ENCODE measurements at places on chromosomes 5 and 9.
A peak's percentile ranks its signal among the peaks of the same experiment; 100 is the strongest.

DNA sequence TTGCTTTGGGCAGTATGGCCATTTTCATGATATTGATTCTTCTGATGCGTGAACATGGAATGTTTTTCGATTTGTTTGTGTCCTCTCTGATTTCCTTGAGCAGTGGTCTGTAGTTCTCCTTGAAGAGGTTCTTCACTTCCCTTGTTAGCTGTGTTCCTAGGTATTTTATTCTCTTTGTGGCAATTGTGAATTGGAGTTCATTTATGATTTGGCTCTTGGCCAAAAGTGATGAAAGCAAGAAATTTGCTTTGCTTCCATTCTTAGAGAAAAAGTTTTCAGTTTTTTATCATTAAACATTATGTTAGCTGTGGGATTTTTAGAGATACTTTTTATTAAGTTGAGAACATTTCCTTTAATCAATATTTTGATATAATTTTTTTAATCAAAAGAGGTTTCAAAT, 203.5 kb downstream of the TAF11L14 start:
- no peak for DNase-seq

DNA sequence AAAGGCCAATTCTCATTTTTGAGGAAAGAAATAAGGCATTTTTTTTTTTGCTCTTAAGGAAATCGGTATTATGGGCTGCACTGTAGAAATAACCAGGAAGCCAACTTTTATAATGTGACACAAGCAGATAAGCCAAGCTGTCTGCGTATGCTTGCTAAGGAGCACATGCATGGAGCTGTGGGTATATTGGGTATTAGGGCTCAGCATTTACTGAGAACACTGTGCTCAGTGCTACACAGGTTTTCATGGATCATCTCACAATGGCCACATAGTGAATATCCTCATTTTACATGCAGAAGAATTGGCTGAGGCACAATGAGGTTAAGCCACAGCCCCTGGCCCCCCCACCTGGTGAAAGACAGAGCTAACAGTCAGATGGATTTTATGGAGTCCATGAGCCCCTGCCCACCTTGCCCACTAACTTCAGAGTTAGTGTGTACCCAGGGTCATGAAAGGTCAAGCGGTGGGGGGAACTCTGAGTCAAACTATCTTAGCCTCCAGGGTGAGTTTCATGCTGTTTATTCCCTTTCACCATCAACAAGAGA, 204.8 kb downstream of the SPATA31A6 start:
- no peak for DNase-seq

- no peak for DNase-seq
Observed at GRCh38 chr9:26325444-26325829, 567.2 kb downstream of the CAAP1 start.

GRCh38 chr5:61658592-61659008, 326.5 kb downstream of the ZSWIM6 start:
- peak; percentile 85 for DNase-seq

- DNase-seq = no peak
Observed at GRCh38 chr5:1139331-1140170, 27.7 kb upstream of the SLC12A7 start.

DNA sequence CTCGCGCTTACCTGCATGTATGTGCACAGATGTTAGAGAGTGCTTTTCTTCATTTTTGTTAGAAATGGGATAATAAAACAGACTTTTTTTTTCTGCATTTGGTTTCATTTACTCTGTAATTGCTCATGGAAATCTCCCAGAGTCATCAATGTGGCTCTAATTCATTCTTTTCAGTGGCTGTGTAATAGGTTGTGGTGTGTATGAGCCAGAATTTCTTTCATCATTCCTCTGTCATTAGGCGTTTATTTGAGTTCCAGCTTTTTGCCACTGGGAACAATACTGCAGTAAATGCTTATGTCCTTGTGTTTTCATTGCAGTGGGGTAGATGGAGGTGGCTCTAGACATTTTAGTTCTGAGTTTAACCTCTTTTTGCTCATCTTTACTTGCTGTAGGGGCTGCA, 118.9 kb downstream of the NXNL2 start:
- DNase-seq = no peak

DNA sequence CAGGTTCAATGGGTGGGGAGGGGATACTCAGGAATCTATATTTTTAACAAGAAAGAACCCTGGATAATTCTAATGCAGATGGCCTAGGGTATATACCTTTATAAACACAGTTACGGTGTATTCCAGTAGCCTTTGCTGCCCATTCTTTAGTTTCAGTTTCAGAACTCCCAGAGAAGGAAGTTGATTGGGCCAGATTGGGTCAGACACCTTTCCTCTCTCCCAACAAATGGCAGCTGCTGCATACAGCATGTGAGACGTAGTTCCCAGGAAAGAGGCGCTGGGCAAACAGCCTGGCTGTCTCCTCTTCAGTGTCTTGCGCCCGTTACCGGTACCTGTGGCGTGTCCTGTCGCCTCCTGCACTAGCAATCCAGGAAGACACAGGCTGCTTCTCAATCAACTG, 20.4 kb downstream of the ACO1 start:
- no peak for DNase-seq

GRCh38 chr5:175696139-175696854, 38.4 kb downstream of the HRH2 start:
- peak; percentile 88 for DNase-seq

GRCh38 chr9:126304971-126305320, 21.7 kb upstream of the MVB12B start:
- no peak for DNase-seq

GRCh38 chr5:149164731-149165130, 23.4 kb downstream of the ABLIM3 start:
- DNase-seq = no peak

GRCh38 chr5:96716007-96716406, 53.8 kb downstream of the CAST start:
- DNase-seq = no peak

GRCh38 chr5:64147849-64148441, 17.7 kb upstream of the RNF180 start:
- no peak for DNase-seq

DNA sequence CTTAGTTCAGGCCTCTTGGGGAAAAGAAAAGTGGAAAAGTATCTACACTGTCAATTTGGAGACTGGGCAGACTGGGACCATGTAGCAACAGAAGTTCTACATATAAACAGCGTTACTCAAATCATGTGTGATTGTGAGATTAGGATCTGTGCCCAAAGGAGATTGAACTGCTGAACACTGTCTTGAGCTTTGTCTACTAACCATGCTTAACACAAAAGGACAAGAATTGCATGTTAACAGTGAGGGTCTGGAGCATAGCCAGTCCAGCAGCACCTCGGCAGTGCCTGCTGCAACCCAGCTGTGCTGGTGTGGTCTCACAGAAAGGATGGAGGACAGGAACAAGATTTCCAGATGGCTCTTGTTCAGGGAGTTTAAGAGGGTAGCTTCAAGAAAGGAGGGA, 5.7 kb downstream of the PAM start:
- no peak for DNase-seq

- DNase-seq = peak; percentile 46
Observed at GRCh38 chr5:100900142-100900795, 2.8 kb downstream of the ST8SIA4 start.

GRCh38 chr5:72817076-72817481, 618 bp downstream of the TNPO1 start:
- DNase-seq = peak; percentile 46

DNA sequence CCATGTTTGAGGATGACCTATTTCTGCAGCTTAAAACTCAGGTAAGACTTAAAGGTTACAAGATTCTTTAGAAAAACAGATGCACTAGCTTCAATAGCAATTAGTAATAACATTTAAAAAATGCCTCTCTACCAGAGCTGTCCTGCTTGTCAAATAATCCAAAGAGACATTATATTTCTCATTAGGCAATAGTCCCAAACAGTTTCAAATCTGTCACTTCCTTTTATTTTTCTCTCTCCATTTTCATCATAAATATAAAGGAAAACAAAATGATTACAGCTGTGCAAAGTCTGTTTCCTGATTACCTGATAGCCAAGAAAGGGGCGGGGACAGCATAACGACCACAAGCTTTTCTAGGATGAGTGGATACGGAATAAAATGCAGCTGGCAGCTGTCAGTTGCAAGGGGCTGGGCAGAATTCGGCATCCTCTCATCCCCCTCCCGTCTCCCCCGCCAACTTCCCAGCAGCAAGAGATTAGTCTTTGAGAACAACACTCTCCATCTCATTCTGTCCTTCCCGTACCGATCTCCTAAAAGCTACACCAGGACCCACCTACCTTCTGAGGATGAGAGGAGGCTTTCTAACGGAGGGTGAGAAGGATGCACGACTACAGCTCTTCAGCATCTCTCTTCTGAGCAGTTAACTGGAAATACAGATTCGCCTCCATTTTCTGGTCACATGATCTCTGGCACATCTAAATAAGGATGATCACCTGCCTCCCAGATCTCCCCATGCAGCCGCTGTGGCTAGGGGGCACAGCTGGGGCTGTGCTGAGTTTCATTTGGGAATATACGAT, 72.5 kb upstream of the PCA3 start:
- no peak for DNase-seq

- DNase-seq = no peak
Observed at GRCh38 chr9:125409637-125410521, 148.3 kb downstream of the GAPVD1 start.

GRCh38 chr9:130411566-130411915, 33.2 kb upstream of the ASS1 start:
- DNase-seq = no peak

DNA sequence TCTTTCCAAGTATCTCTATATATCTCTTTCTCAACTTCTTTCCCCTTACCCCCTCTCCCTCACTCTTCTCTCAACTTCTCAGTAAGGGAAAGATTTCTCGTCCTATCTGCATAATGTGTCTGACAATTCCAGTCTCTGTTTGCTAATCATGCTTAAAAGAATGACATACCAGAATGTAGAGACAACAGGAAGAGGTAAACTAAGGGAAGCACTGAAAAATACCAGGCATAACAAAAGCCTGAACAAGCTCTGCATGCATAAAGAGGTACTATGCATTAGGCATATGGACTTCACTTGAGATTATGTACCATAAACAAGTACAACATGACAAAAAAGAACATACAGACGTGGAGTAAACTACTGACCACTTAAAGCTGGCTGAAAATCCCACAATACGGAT, 62.6 kb downstream of the SEMA5A start:
- no peak for DNase-seq

DNA sequence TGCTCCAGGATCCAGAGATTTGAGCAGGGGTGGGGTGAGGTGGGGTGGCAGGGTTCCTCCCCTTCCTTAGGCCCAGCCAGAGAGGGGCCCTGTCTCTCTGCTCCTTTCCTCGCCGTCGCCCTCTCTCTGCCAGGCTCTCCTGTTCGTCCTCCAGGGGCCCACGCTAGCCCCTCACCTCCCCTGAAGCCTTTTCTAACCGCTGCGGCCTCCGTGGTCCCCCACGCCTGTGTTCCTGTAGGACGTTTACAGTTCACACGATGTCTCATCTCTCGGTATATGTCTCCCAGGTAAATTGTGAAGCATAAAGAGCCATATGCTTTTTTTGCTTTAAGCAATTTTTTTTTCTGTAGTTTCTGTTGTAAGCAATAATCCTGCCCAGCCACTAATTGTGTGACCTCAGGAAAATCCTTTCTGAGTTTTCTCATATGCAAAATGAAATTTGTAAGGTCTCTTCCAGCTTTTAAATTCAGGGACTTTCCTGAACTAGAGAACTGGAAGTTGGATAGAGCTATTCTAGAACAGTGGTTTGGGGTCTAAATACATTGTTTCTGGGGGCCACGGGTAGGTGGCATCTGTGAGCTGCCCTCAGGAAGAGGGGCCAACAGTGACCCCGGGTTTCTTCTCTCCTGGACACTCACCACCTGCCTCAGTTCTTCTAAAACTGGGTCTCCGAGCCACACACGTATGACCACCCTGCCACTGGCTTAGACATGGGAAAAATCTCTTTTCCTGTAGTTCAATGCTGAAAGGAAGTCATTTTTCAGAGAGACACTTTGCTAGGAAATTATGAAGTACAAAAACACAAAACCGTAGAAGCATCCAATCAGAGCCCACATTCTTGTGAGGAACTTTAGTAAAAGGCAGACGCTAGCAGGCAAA, 50.2 kb upstream of the ZNF366 start:
- DNase-seq = no peak

- DNase-seq = no peak
Observed at GRCh38 chr5:179160584-179160983, 100.4 kb downstream of the ZNF354C start.

- no peak for DNase-seq
Observed at GRCh38 chr5:149338364-149338763, 6.9 kb upstream of the GRPEL2 start.

GRCh38 chr5:173840111-173840983, 47.8 kb upstream of the CPEB4 start:
- no peak for DNase-seq

DNA sequence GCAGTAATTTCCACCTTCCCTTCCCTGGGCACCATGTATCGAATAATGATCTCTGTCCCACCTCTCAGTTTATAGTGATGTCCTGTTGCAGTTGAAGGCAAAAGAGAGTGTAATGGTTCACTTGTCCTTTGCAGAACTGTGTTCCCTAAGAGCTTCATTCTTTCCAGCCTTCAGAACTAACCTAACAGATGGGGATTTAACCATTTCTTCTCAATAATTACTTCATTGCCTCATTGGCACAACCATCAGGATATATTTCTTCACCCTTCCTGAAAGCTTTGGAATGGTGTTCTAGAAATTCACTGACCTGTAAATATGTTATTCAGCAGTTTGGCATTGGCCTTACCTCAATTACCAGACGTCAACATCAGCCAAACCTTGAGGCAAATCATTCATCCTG, 83.9 kb upstream of the PRRC1 start:
- no peak for DNase-seq

- DNase-seq = no peak
Observed at GRCh38 chr5:93189707-93190120, 391.3 kb downstream of the NR2F1-AS1 start.

GRCh38 chr5:74480201-74480600, 160.3 kb downstream of the ENC1 start:
- DNase-seq = no peak

- peak; percentile 79 for DNase-seq
Observed at GRCh38 chr5:67156976-67157583, 39.5 kb downstream of the CD180 start.

DNA sequence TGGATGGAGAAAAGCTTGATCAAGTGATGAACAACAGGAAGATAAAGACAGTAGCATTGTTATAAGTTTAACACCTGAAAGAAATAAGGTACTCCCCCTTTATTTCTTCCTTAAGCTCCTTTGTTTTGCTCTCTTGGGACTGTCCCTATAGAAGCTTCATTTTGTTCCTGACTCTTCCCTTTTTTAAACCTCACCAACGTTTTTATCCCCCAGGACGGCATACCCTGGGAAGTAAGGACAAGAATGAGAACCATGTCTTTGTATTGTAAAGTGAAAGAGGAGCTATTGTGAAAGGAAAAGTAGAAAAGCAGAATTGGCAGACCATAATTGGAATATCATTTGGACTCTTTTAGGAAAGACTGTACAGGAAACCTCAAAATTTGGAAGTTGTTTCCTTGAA, 1368.6 kb upstream of the C9orf72 start:
- DNase-seq = no peak

DNA sequence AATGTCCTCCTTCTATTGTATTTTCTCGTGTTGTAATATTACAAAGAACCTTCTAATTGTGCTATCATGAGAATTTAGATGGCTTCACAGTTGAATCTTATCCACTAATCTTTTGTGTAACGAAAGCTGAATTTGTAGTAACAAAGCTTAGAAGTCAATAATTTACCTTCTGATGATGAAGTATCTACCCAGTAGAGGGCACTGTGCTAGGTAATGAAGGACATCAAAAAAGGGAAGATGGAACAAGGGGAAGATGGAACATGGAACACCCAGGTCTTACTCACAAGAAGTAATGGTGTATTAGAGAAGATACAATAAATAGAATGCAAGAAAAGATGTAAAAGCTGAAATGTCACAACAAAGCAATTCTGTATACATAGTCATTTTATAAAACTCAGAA, 131.0 kb upstream of the CCNG1 start:
- DNase-seq = no peak

All from CD4-positive, alpha-beta T cell treated with Interleukin-6 for 4 hours (primary cell).